ENCODE measurements at places on chromosomes 3 and 15.

DNA sequence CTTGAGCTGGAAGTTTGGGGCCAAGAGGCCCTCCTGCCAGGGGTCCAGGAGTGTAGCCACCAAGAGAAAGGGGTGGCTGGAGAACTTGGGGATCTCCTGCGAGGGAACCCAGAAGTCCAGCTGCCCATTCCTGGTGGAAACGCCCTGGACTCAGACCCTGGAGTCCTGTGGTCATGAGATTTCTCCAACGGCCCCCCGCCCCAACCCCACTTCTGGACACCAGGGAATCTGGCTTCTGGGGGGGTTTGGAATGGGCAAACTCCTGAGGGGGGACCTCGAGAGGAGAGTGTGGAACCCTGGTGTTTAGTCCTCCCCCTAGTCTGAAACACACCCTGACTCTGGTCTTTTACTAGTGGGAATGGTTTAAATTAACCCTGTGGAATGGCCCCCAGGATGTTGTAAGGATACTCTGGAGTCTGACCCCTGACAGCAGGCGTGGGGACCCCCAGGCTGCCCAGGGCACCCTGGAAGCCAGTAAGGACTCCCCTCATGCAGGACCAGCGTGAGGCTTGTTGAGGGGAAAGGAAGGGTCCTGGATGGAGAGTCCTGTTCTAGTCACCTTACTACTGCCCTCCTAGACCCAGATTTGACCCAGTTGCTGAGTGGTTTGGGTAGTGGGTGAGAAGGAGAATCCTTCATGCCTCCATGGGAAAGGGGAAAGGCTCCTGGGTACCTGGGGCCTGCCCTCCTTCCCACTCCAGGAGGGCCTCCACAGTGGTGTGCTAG, 540 bp downstream of the KLHDC8B start:
- DNase-seq, result no peak

DNA sequence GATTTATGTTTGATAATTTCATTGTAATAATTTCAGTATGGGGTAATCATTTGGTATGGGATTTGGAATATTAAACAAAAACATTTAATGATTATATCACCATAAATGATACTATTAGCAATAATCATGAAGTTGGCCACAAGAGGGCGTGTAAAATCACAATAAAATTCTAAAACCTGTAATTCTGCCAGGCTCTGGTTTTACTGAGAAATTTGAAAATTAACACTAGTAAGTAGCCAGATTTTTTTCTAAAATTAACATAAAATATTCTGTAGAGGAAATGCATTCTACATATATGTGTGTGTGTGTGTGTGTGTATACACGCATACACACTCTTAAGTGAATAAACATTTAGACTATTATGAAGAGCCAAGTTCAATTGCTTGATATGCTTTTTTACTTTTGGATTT, 40.5 kb downstream of the FEZF2 start:
- DNase-seq, result peak; percentile 10

DNA sequence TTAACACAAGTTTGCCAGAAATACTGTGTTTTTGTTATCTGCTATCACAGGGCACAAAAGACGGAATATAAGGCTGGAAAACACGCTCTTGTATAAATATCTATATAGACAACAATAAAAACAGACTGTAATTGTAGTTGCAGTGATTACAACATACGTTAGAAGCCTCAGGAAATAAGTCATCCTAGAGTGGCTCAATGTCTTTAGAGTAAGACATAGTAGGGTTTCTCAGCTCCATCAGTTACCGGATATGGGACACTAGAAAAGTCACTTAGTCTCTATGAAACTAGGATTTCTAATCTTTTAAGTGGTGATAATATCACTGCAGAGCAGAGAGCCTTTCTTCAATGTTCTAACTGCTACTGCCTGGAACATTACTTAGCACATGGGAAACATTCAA, 208.8 kb downstream of the STAG1 start:
- DNase-seq, result no peak

DNA sequence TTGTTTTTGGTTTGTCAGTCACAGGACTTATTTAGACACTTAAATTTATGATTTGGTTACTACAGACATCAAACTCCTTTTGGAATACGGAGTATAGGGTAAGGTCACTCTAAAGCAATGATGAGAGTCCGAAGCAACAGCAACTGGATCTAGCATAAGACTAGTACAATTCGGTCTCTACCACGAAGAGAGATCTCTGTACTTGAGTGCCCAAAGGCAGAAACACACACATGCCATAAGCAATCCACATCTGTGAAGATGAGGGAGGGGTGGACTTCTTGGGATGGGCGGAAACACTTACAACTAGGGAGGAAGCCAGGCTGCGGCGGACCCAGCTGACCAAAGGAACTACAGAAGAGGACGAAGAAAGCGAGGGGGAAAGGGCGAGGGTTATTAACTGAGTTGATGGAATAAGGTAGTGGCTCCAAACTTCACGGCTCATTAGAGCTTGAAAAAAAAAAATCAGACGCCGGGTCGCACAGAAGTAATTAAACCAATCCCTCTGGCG, 595 bp downstream of the DPH6 start:
- DNase-seq, result peak; percentile 37

GRCh38 chr3:37115446-37115845, 58.9 kb downstream of the LRRFIP2 start:
- DNase-seq, result no peak

- DNase-seq, result no peak
Observed at GRCh38 chr3:52633786-52634185, 51.9 kb downstream of the PBRM1 start.

DNA sequence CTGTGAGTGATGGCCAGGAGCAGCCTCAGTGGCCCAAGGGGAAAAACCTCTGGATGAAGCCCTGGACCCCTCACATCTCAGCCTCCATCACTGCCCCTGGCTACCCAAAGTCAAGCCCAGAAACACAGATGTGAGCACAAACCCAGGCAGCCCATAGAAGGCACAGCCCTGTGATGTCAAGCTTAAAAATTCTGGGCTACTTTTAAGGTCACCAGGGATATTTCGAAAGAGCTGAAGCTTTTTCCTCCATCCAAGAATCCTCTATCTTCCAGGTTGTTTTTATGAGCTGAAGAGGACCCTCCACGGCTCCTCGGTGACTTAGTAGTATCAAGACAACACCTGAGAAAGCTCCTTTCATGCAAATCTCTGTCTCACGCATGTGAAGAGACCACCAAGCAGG, 11.5 kb downstream of the LIPC start:
- DNase-seq, result no peak

- no peak for DNase-seq
Observed at GRCh38 chr3:74542441-74542840, 72.0 kb downstream of the CNTN3 start.

DNA sequence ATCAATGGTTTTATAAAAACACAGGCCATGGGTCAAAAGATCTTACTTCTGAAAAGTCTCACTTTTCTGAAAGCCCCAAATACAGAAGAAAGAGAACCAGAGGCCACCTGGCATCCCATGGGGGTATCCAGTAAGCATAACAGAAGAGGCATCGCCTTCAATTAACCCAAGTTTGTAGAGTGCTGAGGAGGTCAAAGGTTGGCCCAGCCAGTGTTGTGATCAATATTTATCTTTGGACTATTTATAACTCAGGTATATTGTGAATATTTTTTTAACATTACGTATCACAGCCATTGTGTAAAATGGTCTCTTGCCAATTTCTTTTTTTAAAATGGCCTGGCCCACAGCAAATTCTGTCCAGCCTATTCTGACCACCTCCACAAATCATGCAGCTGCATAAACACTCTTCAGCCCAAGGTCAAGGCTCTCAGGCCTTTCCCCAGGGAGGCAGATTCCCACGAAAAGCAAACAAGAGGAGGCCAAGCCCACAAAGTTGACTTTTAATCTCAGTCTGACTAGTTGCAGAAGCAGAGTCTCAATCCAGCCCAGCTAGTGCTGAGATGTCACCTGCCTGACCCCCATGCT, 26.2 kb upstream of the SPTBN5 start:
- DNase-seq, result no peak

GRCh38 chr3:197599089-197599765, 43.5 kb upstream of the BDH1 start:
- DNase-seq, result peak; percentile 92

- no peak for DNase-seq
Observed at GRCh38 chr3:11784971-11785377, 61.7 kb downstream of the TAMM41 start.

- DNase-seq, result no peak
Observed at GRCh38 chr3:119257654-119258410, 17.2 kb upstream of the B4GALT4 start.
